Sciatic nerve (tissue), 2 donors: ENCODE measurements at places on chromosomes 6 and 20. TPM values are rescaled to one million over a fixed set of nuclear protein-coding genes. Genes with fewer than 3 reads are reported as not detected.

GRCh38 chr6:163356324-163356723, 58.2 kb upstream of the QKI start:
- DNase-seq = peak; percentile 81

GRCh38 chr6:68675548-68675947, 40.5 kb downstream of the ADGRB3 start:
- no peak for DNase-seq

DNA sequence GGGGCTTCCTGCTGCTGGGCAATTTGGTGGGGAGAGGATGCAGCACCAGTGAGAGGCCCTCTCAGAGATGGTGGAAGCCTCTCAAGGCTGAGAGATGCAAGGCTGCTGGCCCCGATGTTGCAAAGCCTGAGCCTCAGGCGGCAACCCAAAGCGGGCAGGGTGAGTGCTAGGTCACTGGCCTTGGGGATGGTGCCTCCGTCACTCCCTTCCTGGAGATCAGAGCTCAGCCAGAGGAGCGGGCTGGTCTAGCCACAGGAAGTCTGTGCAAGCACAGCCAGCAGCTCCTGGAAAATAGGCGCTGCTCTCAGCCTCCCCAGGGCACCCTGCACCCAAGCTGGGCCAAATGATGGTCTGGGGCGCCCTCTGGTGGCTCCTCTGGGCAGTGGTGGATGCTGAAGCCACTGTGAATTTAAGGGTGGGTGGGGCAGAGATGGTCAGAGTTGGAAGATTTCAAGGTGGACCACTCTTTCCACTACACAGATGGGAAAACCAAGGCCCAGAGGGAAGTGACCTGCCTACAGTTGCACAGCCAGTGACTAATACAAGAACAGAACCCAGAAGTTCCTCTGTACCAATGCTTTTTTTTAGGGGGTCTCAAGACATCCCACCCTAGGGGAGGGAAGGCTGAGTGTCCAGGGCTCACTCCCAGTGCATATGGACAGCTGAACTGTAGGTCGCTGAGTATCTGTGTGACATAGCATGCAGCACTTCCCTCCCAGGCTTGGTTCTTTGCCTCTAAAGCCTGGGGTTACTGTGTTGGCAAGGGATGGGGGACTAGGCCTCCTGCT, 20.8 kb downstream of the C20orf203 start:
- DNase-seq = peak; percentile 91

- peak; percentile 65 for DNase-seq
Measured at GRCh38 chr6:7050872-7051779, 56.6 kb upstream of the RREB1 start.

DNA sequence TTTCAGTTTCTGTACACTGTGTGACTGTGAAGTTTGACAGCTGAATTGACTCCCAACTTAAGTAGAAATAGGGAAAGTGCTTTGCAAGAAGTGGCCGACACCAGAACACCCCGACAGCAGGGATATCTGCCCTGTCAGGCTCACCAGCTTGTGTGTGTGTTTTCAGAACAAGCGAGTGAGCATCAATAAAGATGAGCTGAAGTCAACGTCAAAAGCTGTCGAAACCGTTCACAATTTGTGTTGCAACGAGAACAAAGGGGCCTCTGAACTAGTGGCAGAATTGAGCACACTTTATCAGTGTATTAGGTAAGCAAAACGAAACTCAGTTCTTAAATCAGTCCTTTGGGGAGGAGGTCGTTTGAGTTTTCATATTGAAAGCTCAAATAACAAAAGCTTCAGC, 10.7 kb downstream of the NELFCD start:
- DNase-seq = no peak

GRCh38 chr20:44790638-44791393, 19.5 kb downstream of the RIMS4 start:
- DNase-seq = no peak

- no peak for DNase-seq
Measured at GRCh38 chr6:110741517-110741916, 73.8 kb downstream of the CDK19 start.

GRCh38 chr6:164532198-164533044, 777.0 kb downstream of the C6orf118 start:
- no peak for DNase-seq

GRCh38 chr20:38935967-38936407, 9.8 kb downstream of the FAM83D start:
- no peak for DNase-seq

- DNase-seq = peak; percentile 69
Measured at GRCh38 chr6:31042806-31043205, 32.5 kb downstream of the MUC22 start.

- DNase-seq = no peak
Measured at GRCh38 chr20:38299963-38300362, 4.0 kb upstream of the BPI start.

DNA sequence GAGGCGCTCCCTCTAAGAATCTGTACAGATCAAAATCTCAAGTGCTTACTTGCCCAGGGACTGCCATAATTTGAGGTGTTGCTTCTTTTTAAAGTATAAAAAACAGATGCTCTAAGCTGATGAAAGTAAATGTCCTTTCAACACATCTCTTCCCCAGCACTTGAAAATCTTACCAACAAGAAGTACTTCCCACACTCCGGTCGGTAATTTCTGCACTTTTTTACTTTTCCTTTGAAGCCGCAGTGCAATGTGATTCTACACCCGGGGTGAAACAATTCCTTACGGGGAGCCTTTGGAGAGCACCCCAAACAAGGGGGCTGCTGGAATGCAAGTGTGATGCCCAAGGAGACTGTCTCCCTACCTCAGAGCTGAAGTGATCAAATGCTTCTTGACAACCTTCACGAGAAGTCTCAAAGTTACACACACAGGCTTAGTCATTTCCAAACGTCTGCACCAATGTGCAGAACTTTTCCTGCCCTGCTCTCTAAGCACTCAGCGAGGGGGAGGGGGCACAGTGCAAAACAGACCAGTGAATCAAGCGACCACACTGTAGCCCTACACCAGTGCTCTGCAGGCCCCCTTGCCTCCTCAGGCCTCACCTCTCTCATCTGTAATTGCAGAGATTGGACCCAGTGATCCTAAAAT, 56.7 kb downstream of the ATXN1 start:
- DNase-seq = no peak

DNA sequence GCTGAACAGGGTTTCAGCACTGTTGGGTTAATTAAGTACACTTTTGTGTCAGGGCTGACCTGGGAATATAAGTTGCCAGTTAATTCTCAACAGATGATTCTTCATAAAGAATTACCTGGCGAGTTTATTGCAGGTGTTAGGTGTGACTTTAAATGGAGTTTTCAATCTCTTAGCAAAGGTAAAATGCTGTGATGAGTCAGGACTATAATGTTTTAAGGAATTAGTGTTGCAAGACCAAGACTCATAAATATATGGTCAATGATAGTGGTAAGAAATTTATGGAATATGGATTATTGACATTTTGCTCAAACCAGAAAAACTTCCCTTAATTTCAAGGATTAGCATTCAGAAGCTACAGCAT, 50.0 kb upstream of the PLCG1 start:
- no peak for DNase-seq

GRCh38 chr20:46122071-46122470, 4.0 kb downstream of the CD40 start:
- peak; percentile 38 for DNase-seq

DNA sequence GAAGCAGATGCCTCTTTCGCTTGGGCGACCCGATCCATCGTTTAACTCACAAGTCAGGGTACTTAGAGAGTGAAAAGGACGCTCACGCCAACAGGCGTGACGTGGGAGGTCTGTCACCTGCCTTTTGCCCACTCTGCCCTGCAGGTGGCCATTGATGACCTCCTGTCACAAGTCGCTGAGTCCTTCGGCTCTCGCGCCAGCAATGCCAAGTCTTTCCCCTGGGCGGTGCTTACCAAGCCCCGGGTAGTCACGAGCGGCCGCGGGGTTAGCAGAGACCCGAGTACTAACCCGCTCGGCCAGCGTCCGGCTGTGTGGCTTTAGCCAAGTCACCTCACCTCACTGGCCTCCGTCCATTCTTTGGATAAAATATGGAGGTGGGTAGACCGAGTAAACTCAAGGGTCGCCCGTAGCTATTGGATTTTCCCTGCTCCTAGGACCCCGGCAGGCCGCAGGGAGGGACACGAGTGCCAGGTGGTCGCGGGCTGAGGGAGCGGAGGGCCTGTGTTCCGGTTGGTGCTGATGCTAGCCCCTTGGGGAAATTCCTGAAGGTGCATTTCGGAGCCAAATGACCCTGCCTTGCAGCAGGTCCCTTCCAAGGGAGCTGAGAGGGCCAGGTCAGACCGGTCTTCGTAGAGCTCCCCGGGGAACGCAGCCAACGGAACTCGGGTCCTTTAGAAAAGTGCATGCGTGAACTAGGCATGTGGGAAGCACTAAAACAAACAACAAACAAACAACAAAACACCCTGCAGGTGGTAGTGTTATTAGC, 668 bp downstream of the PKIB start:
- DNase-seq = peak; percentile 65

DNA sequence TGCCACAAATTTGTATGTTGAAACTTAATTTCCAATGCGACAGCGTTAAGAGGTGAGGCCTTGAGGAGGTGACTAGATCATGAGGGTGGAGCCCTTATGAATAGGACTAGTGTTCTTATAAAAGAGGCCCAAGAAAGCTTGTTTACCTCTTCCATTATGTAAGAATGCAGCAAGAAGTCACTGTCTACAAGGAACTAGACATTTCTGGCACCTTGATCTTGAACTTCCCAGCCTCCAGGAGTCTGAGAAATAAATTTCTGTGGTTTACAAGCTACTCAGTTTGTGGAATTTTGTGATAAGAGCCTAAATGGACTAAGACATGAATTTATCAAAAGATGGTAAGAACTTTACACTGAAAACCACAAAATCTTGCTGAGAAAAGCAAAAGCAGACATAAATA, 173.6 kb upstream of the SGK1 start:
- no peak for DNase-seq

GRCh38 chr6:92201618-92202017, 1217.7 kb downstream of the EPHA7 start:
- no peak for DNase-seq

DNA sequence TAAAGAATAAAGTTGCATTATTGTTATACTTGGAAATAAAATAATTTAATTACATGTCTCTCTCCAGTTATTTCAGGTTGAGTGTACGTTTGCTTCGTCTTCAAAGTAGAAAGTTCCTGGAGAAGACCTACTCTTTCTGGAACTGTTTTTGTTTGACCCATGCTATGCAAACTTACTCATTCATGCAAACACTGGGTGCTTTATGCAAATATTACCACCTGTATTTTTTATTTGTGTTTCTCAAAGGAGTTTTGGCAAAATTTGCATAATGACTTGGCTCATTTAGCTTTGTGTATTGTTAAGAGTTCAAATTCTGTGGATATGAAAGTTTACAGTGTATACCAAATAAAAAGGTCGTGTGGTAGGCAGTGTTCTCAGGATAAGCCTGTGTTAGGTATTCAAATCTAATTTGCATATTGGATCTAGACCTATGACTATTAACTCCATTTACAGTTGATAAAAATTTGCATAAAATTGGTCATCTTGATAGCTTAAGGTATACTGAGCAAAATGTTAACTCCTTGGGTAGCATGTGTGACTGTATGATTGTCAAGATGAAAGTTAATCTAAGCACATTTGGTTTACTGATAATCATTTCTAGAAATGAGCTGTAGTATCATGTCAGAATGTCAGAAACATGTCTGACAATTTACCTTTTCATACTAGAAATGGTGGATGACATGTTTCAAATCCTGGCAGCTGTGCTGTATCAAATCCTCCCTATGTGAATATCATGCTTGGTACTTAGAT, 65.2 kb downstream of the CDKAL1 start:
- no peak for DNase-seq

GRCh38 chr6:71404145-71404966, 115.7 kb downstream of the OGFRL1 start:
- no peak for DNase-seq

GRCh38 chr6:125165256-125165655, 11.7 kb downstream of the TPD52L1 start:
- DNase-seq = no peak

DNA sequence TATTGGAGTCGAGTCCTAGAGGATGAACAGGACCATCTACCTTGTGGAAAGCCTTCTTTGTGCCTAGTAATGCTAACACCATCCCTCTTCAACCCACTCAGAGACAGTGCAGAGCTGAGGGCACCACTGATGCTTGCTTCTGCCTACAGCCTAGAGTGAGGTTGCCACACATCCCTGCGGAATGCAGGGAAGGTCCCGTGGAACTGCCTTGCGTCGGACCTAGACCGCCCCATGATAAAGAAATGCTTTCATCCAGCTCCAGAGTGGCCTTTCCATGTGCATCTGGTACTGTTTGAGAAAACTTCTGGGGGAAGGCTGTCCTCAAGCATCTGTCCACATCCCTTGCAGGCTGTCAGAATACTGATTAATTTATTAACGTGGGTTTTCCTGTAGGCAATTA, 168.4 kb downstream of the PHACTR1 start:
- no peak for DNase-seq

- peak; percentile 95 for DNase-seq
Measured at GRCh38 chr6:169212897-169213813, 40.5 kb downstream of the THBS2 start.

GRCh38 chr6:54586251-54586650, 260.3 kb upstream of the FAM83B start:
- DNase-seq = no peak

- DNase-seq = no peak
Measured at GRCh38 chr20:6057691-6058090, 3.8 kb upstream of the LRRN4 start.

GRCh38 chr6:44108471-44108870, 18.8 kb downstream of the MRPL14 start:
- no peak for DNase-seq

DNA sequence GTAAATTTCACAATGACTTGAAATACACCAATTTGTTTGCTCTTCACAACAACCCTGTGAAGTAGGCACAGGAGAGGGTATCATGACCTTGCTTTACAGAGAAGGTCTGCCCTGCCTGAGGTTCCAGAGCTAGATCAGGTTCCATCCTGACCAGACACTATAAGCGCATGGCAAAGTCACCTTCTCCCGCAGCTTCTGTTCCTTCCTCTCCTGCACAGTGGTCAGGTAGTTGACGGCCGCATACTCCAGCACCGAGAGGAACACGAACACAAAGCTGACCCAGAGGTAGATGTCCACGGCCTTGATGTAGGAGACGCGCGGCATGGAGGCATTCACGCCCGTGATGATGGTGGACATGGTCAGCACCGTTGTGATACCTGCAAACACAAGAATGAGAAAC, 34.3 kb downstream of the PM20D2 start:
- DNase-seq = no peak

DNA sequence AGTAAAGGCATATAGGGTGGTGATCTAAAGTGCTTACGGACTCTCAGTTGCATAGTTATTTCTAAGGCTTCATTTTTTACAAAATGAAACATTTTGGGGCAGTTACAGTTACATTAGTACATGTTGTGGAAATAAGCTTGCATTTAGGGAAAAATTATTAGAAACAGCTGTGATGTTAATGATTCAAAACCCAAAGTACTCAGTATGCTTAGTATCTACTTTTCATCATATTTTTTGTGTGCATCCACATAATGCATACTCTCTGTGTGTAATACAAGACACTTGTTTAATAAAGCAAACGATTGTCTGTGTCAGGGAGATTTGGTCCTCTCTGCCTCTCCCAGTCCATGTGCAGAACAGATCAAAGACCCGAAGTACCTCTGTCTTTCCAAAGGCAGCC, 11.4 kb upstream of the TBX18 start:
- no peak for DNase-seq

KHDC1L gene
- total RNA-seq = not detected

GPR63 gene
- 0.49 TPM for total RNA-seq

SIGLEC1 gene
- total RNA-seq = 19.2 TPM

HLA-DPB1 gene
- total RNA-seq = 138 TPM

PRICKLE4 gene
- total RNA-seq = 9.0 TPM

SLCO4A1 gene
- total RNA-seq = 31.1 TPM

SIM1 gene
- 0.04 TPM for total RNA-seq

LRRC1 gene
- 19.5 TPM for total RNA-seq

ELOVL4 gene
- 1.2 TPM for total RNA-seq

RIMS1 gene
- total RNA-seq = 3.4 TPM

WDR46 gene
- 32.4 TPM for total RNA-seq

BPI gene
- total RNA-seq = 2.3 TPM

EEF1E1 gene
- 13.2 TPM for total RNA-seq
